Mucosa of descending colon (tissue), 3 donors: ENCODE measurements at places on chromosomes 6 and 20. TPM values are rescaled to one million over a fixed set of nuclear protein-coding genes. Genes with fewer than 3 reads are reported as not detected.

The HLA-DRA gene
- 69.0 TPM for total RNA-seq

The HCRTR2 gene
- not detected for total RNA-seq

GRCh38 chr6:110329348-110329713 is 28.8 kb downstream of the METTL24 start:
- no peak for DNase-seq

DNA sequence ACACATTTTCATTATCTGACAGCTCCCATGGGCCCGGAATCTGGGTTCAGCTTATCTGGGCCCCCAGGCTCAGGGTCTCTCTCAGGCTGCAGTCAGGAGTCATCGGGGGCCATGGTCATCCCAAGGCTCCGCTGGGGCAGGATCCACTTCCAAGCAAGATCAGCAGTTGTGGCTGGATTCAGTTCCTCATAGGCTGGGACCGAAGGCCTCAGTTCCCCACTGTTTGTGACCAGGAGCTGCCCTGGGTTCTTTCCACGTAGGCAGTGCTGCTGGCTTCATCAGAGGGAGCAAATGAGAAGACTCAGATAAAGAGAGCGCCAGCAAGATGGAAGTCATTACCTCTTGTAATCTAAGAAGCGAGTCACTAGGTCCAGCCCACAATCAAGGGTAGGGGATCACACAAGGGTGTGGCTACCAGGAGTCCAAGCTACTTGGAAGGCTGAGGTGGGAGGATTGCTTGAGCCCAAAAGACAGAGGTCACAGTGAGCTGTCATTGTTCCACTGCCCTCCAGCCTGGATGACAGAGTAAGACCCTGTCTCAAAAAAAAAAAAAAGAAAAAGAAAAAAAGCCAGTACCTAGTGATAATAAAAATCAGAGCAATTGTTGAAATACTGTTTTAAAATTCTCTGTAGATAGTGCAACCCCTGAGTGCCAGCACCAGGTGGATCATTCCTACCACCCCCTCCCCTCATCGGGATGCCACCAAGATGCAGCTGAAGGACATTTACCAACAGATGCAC is 162.7 kb downstream of the NFATC2 start:
- DNase-seq, result no peak

- DNase-seq, result no peak
Observed at GRCh38 chr20:57265997-57266290, 497 bp downstream of the BMP7 start.

DNA sequence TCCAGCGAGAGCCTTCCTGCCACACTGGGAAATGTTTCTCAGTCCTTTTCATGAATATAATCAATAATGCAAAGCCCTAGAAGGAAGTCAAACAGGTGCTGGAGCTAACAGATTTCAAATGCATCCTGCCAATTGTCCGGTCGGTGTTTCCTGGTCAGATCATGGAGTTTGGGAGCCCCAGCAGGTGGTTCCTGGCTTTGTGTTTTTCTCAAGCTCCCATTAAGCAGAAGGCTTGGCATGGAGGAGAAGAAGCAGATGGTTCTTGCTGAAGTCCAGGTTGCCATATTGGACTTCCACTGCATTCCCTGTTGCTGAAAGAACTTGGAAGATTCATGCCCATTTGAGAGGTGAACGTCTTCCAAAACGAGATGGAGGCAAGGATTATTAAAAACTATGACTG is 68.6 kb downstream of the GFOD1 start:
- DNase-seq, result no peak

The GMDS gene
- total RNA-seq, result 68.0 TPM

GRCh38 chr6:68754681-68755213 is 119.7 kb downstream of the ADGRB3 start:
- no peak for DNase-seq

GRCh38 chr20:19996917-19997316 is 20.2 kb upstream of the NAA20 start:
- DNase-seq, result no peak

- DNase-seq, result peak; percentile 93
Observed at GRCh38 chr20:51318058-51318949, 224.2 kb downstream of the NFATC2 start.

The TNXB gene
- 87.0 TPM for total RNA-seq

DNA sequence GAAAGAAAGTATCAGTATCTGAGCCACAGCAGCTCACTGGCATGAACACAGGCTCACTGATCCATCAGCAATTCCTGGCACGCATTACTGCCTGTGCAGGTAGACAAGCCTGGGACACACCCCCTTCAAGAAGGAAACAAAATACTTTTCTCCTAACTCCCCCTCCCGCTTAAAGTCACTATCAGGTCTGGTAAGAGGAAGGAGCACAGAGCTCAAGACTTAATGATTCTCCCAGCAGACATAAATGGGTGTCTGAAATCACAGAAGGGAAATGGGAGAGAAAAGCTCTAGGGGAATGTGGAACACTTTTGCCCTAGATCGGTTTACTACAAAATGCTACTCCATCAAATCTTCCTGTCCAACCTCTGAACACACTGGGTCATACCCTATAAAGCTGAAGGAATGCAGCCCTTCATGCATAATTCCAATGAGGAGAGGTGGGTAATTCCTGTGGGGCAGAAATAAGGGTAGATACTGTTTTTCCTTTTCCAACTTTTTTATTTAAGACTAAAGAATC is at the start of gene ADGRF1:
Gene ADGRF1, minus strand, starts transcription at position 58 of the 517 bp plus-strand sequence. CDS start 13,271 bp downstream, outside the sequence.
- no peak for DNase-seq

DNA sequence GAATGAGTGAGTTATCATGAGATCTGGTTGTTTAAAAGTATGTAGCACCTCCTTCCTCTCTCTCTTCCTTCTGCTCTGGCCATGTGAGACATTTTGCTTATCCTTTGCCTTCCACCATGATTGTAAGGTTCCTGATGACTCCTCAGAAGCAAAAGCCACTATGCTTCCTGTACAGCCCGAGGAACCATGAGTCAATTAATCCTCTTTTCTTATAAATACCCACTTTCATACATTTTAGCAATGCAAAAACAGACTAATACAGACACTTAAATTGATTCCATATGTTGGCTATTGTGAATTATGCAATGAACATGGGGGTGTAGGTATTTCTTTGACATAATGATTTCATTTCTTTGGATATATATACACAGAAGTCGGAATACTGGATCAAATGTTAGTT is 792.8 kb upstream of the EYS start:
- DNase-seq, result no peak

The SFT2D1 gene
- total RNA-seq, result 67.5 TPM

The FOXC1 gene
- total RNA-seq, result 1.1 TPM

DNA sequence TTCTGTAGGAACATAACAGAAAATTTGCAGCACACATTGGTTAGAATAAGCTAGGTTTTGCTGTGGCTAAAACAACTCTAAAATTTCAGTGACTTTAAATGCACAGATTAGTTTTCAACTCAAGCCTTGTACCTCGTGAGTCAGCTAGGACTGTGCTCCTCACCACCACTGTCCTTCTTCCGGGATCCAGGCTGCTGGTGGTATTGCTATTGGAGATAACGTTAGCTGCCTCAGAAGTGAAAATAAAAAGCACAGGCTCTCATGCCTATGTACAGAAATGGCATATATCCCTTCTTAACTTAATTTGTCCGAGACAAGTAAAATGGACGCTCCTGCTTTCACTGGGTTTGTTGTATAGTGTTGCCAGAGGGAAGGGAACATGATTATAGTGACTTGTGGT is 931.1 kb upstream of the EYS start:
- no peak for DNase-seq

GRCh38 chr20:4949833-4950178 is 51.5 kb downstream of the SLC23A2 start:
- DNase-seq, result no peak

DNA sequence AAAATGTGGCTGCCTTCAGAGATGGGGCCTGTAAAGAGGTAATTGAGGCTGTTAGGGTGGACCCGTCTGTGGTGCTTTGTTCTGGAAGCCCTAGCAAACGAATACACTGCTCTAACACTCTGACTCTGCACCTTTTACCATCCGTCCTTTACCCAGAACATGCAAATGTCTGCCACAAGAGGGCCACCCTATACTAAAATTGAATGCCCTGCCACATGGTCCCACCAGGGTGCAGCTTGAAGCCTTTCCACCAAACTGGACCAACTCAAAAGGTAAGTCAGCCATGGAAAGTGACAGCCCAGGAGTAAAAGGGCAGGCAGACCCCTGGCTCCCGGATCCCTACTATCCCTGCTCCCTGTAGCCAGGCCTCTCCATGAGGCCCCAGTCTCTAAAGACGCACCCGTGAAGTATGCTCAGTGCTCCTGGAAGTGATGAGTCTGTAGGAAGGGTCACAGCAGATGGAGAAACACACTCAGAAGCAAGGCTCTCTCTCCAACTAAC is 5.8 kb upstream of the BFSP1 start:
- DNase-seq, result peak; percentile 88

DNA sequence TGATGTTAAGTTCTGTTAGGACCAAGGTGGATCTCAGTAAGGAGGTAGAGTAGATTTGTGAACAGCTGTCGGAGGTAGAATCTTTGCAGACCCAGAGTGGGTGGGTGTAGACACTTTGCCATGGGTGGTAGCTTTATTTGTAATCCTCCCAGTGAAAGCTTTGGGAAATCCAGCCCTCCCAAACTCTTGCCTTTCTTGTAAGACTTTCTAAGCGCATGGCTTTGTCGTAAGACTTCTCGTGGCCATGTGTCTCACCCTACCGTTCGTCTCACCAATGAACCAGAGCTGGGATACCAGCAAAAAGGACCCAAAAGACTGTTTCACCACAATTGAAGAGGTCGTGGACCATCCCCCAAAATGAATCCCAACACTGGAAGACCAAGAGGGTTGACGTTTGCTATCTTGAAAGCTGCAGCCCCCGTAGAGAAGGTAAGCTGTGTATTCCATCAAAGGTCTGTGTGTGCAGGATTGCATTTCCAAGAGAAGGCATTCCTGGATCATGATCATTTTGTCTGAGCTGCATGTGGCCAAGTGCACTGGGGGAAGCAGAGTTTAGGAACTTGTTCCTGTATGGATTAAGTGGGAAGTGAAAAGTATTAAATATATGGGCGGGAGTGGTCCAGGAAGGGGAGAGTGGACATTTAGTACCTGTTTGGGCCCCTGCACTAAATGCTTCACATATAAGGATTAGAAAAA is 5.8 kb upstream of the TMEM14A start:
- DNase-seq, result no peak

DNA sequence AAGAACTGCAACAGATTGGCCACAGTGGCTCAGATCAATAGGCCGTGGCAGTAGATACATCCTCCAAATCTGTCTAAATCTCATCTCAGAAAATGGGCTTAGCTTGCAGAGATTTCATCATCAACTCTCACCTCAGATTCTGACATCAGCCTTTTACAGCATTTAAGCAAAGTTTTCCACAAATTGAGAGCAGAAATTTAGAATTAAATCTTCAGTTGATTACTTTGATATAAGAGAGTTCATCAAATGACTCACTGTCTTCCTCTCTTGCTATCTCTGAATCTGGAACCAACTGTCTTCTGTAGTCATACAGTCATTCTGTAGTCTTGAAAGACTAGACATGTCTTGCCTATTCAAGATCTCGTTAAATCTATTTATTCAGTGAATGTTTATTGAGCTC is 45.2 kb upstream of the CTAGE9 start:
- no peak for DNase-seq

- DNase-seq, result no peak
Observed at GRCh38 chr20:59578436-59579403, 25.6 kb upstream of the PHACTR3 start.

- no peak for DNase-seq
Observed at GRCh38 chr20:38609815-38610214, 8.2 kb downstream of the ARHGAP40 start.

GRCh38 chr6:829656-830055 is 136.7 kb upstream of the EXOC2 start:
- no peak for DNase-seq

GRCh38 chr6:83221889-83222479 is 28.8 kb downstream of the RWDD2A start:
- DNase-seq, result no peak

DNA sequence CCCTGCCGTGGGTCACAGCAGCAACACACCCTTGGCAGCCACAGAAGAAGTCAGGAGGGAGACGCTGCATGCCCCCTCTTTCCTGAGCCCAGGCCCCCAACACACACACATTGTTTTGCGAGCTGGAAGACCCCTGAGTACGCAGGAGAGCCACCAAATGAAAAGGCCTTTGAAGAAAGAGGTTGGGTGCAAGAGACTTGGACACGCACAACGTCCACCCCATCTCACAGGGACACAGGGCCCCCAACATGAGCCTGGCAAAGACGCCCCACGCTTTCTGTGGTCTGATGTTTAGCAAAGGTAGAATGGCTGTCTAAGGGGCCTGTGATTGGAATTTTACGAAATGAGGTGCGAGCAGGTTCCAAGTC is 185.0 kb downstream of the TTLL2 start:
- DNase-seq, result no peak

DNA sequence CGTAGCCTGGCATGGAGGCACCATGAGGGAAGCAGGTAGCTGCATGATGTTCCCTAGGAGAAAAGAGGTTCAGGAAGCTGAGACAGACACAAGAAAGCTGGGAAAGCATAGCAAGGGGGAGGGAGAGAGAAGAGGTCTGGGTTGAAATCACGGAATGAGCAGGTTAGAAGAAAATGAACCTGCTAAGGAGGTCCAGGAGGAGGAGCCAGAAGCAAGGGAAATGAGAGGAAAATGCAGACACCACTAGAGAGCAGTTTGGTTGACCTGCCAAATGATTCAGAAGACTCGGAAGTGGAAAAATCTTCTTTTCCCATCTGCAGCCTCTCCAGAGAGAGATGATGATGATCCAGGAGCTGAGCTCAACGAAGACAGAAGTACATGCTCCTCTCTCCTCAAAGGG is 70.9 kb downstream of the VIP start:
- DNase-seq, result no peak

The SCUBE3 gene
- 0.26 TPM for total RNA-seq

DNA sequence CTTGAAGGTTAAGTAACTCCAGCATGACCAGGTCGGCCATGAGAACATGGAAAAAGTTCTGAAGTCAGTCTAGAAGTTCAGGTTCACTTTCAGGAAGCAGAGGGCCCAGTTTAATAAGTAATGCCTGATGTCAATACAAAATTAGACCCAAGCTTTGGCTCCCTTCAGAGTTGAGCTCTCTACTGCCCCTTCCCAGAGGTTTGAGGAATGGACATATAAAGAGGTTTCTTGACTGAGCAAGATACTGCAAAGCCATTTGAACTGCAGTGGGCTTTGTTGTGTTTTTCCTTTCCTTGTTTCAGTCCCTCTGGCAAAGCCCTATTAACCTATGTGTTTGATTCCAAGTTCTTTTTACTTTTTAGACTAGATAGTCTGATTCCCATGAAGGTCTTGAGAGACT is 97.8 kb upstream of the PREP start:
- DNase-seq, result no peak

- DNase-seq, result no peak
Observed at GRCh38 chr6:133235221-133235620, 5.9 kb upstream of the EYA4 start.
